ENCODE measurements at places on chromosomes 16 and 17. TPM values are rescaled to one million over a fixed set of nuclear protein-coding genes. Genes with fewer than 3 reads are reported as not detected.

Gene TTLL6
- not detected for total RNA-seq

Gene NEUROD2
- not detected for total RNA-seq

Gene KRT12
- total RNA-seq: not detected

Gene PFAS
- total RNA-seq: 77.1 TPM

Gene TMEM238L
- total RNA-seq: not detected

Gene RUNDC3A
- total RNA-seq: not detected

Gene PDK2
- 11.8 TPM for total RNA-seq

Gene EIF3C
- total RNA-seq: 475 TPM

Gene TMEM92
- not detected for total RNA-seq

- no peak for DNase-seq
Observed at GRCh38 chr16:52450916-52451315, 96.0 kb downstream of the TOX3 start.

GRCh38 chr16:9457215-9457614 is 365.8 kb downstream of the HAPSTR1 start:
- no peak for DNase-seq

DNA sequence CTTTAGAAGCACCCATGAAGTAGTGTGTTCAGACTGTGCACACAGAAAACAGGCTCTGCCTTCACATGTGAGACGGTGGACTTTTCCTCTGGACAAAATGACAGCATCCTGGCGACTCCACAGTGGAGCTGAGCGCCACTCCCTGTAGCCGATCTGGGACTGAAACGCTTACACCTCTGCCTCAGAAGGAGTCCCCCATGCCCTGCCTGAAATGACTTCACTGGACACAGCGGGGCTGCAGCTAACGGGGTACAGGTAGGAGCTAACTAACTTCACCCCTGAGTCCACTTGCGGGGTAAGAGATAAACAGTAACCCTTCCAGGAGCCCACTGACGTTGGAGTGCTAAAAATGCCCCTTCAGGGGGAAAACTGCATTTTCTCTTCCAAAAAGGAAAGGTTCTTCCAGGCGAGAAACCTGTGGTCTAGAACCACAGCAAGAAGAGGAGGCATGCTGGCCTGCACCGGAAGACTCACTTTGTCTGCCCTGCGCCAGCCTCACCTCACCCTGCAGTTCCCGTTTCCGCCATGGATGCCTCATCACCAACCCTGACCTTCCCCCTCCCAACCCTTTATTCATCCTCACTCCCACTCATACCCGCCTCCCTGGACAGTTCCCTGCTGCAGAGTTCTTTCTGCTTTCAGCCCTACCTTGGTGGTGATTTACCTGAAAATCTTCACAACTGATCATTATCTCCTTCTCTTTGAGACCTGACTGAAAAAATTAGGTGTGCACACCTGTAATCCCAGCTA is 19.4 kb upstream of the ENDOV start:
- DNase-seq: no peak

- DNase-seq: no peak
Observed at GRCh38 chr17:2685696-2686095, 25.9 kb downstream of the CLUH start.

- DNase-seq: no peak
Observed at GRCh38 chr16:49075709-49076108, 205.9 kb downstream of the CBLN1 start.

DNA sequence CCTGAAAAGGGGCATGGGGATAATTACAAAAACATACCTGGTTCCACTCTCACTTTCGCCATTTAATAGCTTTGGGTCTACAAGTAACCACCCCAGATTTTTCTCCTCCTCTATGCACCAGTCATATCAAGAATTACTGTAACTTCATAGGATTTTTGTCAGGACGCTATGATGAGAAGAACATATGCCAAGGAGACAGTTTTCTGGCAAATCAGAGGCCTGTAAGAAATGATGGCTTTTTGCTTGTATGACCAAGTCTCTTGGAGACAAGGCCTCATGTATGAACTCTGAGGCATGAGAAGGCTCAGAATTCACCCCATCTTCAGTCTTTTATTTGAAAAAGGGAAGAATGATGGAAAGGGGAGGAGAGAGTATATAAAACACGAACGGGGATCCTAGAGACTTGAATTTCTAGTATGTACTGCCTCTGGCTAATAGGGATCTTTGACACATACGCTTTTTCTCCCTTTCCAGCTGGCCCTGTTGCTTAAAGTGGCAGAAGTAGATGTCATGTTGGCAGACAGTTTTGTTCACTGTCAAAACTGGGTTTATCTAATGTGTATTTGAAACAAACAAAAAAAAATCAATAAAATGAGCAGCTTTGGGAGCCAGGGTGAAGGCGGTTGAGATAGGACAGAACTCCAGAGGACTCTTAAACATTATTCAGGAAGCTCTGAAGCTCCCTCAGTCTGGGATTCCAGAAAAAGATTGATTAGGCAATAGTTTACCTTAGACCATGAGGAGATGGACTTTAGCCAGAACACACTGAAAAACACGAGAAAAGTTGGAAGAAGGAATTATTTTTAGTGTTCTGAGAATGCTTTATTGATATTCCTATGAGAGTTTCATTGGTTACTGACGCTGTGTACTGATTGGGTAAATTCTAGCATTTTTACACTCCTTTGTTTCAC is 656.6 kb downstream of the WWOX start:
- DNase-seq: no peak

- no peak for DNase-seq
Observed at GRCh38 chr17:76142039-76142584, 1.1 kb upstream of the FOXJ1 start.

- peak; percentile 72 for DNase-seq
Observed at GRCh38 chr17:63445571-63445953, 544 bp downstream of the CYB561 start.

DNA sequence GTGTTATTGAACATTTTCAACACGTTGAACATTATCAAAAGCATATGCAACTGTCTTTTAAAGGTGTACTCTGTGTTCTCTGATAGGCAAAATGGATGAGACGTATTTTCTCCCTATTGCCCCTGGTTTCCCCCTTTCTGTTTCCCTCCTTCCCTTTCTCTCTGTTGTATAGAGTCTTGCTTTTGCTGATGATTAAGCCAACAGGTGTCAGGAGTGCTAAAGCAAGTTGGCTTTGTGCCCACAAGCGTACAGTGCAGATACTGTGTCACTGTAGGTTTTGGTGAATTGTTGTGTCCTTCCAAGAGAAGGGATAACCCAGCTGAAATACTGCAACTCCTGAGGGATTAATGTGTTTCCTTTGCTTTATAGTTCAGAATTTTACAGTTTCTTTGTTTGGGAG is 74.4 kb downstream of the COX10 start:
- DNase-seq: no peak

DNA sequence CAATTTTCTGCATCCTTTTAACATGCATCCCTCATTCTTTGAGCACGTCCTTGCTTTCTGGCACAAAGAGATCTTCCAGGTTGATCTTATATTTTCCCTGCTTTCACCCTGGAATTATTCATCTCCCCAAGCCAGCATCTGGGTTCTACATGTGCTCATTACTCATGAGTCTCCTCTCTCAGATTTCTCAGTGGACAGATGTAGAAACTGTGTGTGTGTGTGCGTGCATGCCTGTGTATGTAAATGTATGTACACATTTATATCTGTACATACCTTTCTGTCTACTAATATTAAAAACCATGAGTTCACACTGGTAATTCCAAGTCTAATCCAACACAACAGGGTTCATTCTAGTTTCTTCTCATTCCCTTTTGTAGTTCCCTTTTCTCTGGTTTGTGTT is 41.9 kb upstream of the NSRP1 start:
- no peak for DNase-seq

DNA sequence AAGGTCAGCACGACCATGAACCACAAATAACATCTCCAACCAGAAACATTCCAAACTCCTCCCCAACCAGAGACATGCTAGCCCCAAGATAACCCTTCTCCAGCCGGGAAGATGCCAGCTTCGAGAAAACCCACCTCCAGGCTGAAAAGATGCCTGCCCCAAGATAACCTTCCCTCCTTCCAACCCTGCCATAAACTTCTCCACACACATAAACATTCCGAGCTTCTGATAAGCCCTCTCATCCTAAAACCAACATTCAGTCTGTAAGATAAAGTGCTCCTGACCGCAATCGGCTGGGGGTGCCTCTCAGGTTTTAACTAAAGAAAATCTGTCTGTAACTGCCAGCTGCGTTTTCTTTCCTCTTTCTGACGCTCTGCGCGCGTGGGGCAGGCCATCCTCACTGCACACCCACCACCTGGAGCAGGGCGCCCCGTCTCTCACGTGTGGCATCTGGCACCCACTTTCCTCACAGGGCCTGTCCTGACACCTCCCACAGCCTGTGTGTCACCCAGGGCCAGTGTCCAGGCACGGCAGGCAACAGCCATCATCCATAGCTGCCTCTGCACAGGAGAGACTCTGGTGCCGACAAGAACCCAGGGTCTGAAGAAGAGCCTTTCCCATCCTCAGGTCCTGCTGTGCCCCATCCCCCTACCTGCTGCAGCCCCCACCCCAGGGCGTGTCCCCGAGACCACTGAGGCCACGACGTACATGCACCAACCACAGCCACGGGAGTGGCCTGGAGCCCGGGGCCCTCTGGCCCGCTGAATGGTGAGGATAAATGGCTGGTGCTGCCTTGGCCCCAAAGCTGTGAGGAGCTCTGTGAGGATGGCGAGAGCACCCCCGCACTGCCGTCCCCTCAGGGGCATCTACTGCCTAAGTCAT is 3.7 kb downstream of the TEPSIN start:
- DNase-seq: no peak

DNA sequence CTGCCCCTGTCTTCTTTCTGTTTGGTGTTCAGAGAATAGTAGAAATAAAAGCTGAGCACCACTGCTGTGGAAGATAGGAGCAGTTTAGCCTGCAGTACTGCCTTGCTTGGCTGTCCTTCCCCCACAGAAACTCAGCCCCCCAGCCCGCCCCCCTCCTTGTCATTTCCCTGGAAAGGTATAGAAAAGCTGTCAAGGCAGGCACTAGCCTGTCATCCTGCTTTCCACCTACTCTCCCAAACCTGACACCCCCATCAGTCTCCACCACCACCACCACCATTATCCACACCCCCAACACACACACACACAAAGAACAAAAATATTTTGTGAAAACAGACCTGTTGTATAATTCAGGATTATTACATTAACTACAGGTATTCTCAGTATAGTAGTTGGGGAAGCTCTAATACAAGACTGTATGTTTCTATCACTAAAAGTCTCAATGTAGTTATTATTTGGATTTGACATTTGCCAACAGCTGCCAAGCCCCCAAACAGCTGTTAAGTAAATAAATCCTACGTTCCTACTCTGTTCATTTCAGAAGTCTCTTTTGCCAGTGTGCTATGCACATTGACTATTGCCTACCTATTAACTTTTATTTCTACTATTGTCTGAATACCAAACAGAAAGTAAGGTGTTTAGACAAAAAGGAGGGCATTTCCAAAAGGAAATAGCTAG is 128.8 kb downstream of the CYB561 start:
- no peak for DNase-seq

DNA sequence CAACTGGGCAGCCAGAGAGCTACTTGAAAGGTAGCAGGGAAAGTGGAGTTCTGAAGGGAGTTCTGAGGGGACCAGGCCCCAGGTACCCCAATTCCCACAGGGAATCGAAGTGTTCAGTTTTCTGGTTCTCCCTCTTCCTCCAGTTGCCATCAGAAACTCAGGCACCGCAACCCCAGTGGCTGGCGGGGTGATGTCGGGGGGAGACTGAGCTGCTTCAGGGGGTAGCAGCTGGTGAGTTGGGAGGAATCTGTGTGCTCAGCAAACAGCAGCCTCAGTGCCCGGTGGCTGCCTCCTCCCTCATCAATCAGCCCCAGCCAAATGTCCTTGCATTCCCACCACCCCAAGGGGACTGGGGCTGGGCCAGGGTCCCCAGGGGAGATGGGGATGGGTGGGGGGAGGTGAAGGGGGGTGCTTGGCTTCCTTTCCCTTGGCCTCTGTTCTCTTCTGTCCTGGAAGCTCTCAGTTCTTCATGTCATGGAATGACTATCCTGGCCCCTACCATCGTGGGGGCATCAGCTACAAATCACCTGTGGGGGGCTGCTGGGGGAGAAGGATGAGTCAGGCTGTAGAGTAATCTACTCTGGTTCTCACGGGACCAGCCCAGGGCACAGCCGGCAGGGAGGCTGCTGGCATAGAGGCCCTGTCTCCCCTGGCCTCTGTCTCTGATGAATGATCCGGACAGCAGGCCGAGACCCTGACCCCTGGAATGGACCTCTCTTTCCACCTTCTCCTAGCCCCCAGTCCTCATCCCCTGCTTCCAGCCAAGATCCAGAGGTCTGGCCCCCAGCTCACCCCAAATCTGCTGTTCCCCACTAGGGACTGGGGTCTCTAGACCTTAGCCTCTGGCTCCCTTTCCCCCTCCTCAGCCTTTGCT is 2.6 kb upstream of the DNAH2 start:
- no peak for DNase-seq

DNA sequence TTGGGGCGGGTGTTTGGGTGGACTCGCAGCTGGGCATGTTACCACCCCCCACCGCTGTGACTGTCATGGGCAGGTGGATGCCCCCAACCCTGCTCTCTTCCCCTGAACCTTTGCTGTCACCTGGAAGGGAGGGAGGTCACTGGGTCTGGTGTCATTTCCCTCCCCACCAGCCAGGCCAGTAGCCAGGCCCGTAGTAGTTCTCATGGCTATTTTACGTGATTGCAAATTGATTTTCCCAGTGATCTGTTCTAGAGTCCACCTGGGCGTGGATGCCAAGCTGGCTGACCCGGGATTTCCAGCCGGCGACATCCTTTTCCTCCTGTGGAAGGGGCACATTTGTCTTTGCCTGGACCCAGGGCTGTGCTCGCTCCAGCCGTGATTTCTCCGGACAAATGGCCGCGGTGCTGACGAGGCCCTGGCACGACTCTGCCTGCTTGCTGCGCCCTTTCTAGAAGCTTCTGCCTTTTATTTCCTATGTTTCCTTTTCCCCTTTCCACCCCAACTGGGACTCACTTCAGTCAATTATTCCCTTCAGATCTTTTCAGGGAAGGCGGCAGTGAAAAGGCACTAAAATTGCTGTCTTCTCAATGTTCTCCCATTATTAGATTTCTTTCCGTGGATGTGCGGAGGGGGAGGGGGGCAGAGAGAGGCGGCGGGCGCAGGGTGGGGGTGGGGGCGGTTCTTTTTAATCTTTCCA is 226.9 kb upstream of the CIBAR2 start:
- no peak for DNase-seq

- DNase-seq: no peak
Observed at GRCh38 chr17:44222112-44222869, 2.8 kb upstream of the UBTF start.

DNA sequence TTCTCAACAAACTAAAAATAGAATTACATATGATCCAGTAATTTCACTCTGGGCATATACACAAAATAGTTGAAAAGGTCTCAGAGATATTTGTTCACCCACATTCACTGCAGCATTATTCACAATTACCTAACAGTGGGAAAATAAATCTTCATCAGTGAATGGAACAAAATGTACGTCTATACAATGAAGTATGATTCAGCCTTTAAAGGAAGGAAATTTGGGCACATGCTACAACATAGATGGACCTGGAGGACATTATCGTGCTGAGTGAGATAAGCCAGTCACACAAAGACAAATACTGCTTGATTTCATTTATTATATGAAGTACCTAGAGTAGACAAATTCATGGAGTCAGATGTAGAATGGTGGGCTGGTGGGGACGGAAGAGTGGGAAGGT is 47.0 kb downstream of the MFSD11 start:
- DNase-seq: no peak

Data from natural killer cell treated with Interleukin-12 subunit alpha and Interleukin-12 subunit beta and Interleukin-15 and Interleukin-18, amount 100 ng/mL, for 72 hours (primary cell).